ENCODE measurements at places on chromosomes 7 and 10. TPM values are rescaled to one million over a fixed set of nuclear protein-coding genes. Genes with fewer than 3 reads are reported as not detected.

DNA sequence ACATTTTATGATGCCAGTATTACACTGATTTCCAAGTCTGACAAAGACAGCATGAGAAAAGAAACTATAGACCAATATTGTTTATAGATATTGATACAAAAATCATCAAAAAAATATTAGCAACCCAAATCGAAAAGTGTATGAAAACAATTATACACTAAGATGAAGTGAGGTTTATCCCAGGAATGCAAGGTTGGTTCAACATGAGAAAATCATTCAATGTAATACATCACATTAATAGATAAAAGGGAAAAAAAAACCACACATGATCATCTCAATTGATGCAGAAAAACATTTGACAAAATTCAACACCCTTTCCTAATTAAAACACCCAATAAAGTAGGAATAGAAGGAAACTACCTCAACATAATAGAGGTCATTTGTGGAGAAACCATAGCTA lies 153.9 kb downstream of the DNAJC1 start:
- no peak for DNase-seq

GRCh38 chr10:4763513-4763912 lies 62.5 kb upstream of the AKR1E2 start:
- no peak for DNase-seq

Gene ASNS
- total RNA-seq, result 379 TPM

Gene BZW2
- total RNA-seq, result 204 TPM

DNA sequence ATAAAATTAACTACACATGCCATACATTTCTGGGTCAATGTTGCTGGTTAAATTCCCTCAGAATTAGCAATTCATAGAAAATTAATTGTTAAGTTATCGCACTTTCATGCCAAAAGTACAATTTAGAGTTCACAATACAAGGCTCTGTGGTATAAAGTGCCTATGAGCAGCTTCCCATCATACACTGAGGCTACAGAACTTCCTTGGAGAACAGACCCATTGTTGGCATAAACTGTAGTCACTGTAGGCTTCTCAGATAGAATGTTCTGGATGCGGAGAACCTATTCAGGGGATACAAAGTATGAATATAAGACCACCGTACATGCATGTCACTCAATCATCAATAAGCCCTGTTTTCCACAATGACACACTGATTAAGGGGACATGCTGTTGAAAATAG lies 9.0 kb upstream of the PON3 start:
- no peak for DNase-seq

- no peak for DNase-seq
These were observed 47.5 kb downstream of the INHBA start for GRCh38 chr7:41655426-41655825.

- DNase-seq, result no peak
These were observed 37.7 kb downstream of the CAMK2B start for GRCh38 chr7:44287488-44288380.

DNA sequence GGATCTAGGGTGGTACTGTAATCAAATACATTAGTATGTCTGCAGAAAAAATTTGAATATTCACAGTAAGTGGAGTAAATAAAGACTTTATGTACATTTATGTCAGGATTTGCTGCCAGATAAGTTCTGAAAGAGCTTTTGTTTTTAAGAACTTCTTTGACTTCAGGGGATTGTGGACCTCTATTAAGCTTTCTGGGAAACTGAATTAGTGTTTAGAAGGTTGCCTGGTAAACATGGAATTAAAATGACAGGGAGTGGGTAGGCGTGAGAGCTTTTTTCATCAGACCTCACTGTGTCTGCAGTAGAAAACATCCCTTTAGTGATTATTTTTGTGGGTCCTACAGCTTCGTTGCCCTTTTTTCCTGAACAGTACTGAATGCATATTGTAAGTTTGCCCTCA lies 15.7 kb downstream of the SDHAF3 start:
- DNase-seq, result no peak

DNA sequence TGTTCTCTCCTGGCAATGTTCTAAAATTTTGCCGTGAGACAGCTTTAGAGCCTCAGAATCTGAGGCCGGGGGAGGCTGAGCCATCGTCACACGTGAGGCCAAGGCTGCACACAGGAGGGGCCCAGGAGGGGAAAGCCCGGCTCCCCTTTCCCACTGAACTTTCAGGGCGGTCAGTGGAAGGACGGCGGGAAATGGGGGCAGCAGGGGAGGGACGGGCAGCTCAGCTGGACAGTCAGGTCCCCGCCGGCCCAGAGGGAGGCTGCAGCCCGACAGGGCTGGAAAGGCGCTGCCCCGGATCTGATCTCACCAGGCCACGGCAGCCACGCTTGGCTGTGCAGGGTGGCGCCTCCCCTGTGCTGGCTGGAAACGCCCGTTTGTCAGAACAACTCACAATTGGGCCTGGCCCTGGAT lies 43.3 kb upstream of the ADGRA1 start:
- no peak for DNase-seq

GRCh38 chr7:6409944-6410693 lies 37.6 kb downstream of the DAGLB start:
- DNase-seq, result no peak

DNA sequence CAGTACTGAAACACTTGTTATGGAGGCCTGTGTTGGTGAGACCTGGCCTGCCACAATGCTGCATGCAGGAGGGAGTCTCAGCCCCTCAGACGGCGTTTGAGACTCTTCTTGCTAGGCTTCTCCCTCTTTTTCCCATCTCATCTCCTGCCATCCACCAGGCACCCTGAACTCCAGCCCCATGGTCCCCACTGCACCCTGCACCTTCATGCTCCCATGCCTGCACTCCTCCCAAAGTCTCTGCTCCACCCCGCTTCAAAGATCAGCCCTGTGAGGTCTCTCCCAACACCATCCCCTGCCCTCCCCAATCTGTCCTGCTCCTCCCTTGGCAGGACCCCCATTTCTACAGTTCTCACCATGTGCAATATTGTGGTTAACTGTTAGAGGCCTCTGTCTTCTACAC lies 61.7 kb downstream of the VOPP1 start:
- DNase-seq, result no peak

GRCh38 chr7:3561932-3562331 lies 260.9 kb downstream of the SDK1 start:
- DNase-seq, result no peak

Gene TMEM273
- total RNA-seq, result not detected

DNA sequence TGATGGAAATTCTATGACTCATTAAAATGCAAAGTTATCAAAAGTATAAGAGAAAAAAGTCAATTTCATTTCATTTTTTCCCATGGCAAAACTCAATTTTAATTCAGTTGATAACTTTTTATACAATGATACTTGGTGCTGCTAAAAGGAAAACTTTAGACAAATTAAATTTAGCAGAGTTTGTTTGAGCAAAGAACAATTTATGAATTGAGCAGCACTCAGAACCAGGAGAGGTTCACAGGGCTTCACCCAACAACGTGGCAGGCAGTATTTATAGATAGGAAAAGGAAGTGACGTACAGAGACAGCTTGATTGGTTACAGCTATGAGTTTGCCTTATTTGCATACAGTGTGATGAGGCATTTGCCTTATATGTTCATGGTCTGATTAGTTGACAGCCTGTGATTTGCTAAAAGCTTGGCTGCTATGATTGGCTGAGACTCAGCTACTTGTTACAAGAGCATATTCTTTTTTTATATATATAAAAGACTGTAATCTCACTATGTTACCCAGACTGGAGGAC lies 157.2 kb upstream of the CELF2 start:
- no peak for DNase-seq

DNA sequence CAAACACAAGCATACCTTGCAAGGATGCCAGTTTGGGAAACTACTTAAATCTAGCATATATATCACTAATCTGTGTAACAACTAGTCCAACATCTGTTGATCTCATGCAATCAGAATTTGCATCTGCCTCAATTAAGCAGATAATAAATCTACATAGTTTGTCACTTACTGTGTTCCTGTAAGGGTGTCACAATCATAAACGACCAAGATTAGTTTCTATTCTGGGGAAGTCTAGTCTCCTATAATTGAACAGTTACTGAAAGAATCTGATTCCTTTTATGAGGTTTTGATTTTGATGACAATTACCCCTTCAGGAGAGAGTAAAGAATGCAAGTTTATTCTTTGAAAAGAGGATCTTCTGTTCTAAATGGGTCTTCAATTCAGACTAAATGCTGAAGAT lies 85.5 kb upstream of the LRRN3 start:
- DNase-seq, result no peak

GRCh38 chr10:101986624-101986971 lies 69.4 kb downstream of the ARMH3 start:
- no peak for DNase-seq

GRCh38 chr7:102982235-102982634 lies 69.4 kb downstream of the LRRC17 start:
- no peak for DNase-seq

DNA sequence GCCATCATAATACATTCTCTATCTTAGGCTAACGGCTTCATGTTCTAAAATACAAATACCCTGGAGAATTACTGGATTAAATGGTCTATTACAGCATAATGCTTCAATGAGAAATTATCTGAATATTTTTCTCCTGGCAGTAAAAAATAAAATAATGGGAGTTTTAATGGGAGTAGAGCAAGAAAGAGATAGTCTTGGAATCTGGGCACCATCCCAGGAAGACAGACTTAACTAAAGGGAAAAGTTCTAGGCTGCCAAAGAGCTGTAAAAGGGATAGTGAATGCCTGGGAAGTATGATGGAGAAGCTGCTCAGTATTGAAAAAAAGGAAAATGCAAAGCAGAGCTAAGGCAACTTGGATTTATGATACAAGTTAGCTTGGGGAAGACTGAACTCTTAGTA lies 12.1 kb upstream of the SYPL1 start:
- no peak for DNase-seq

DNA sequence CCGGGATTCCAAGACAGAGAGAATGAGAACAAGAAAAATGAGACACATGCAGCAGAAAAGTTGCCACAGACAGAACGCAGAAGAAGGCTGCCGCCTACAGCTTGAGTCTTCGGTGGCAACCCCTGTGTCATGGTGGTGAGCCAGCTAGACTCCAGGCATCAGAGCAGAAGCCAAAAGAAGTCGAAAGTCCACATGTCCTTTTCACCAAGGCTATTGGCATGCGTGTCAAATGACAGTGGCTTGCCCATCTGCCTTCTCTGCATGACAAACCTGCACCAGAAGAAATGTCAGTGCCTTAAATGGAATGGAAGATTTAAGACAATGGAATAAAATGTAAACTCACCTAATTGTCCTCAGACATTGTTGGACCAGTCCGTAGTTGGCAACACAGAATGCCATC lies 93.9 kb upstream of the NPSR1 start:
- no peak for DNase-seq

DNA sequence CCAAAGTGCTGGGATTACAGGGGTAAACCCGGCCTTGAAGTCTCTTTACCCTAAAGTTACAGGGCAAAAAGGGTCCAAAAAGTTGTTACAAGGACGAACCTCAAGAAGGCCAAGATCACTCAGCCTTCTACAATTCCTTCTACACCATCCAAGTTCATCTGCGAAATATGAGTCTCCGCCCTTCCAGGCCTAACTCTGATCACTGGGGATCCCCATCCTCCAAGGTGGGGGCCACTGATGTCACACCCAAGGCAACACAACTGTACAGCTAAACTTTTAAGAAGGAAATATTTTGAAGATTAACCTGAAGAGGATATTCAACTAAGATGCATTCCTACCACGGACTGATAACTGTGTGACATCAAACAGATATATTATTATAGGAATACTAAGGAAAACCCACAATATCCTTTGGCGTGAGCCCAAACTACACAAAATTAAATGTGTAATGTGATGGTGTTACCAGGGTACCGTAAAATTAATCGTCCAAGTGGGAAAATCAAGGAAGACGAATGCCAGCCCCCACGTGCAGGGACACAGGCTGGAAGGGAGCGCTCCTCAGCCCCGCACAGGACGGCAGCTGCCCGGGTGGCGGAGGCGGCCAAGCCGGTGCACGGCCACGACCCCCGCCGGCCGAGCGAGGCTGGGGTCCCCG lies 1.0 kb downstream of the PAXIP1 start:
- DNase-seq, result no peak

Gene EFCAB10
- 3.6 TPM for total RNA-seq

DNA sequence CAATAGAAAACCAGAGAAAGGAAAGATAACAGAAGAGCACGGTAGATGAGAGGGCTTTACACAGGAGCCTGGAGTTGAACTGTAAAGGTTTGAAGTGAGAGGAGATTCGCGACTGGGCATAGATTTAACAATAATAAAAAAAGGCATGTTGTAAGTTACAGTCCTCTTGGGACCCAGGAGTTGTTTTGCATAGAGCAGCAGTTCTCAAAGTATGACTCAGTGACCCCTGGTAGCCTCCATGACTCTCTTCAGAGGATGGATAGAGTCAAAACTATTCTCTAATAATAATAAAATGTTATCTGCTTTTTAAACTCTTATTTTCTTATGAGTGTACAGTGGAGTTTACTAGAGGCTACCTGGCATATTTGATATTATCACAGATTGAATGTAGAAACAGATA lies 262.3 kb downstream of the SORCS3 start:
- no peak for DNase-seq

- no peak for DNase-seq
These were observed 41.4 kb downstream of the CAMK1D start for GRCh38 chr10:12390733-12391132.

GRCh38 chr10:36280890-36281499 lies 638.9 kb upstream of the FZD8 start:
- no peak for DNase-seq

- DNase-seq, result peak; percentile 56
These were observed 6.8 kb downstream of the CYP26A1 start for GRCh38 chr10:93080350-93081046.

- DNase-seq, result no peak
These were observed 11.0 kb downstream of the RPS24 start for GRCh38 chr10:78044699-78045098.

DNA sequence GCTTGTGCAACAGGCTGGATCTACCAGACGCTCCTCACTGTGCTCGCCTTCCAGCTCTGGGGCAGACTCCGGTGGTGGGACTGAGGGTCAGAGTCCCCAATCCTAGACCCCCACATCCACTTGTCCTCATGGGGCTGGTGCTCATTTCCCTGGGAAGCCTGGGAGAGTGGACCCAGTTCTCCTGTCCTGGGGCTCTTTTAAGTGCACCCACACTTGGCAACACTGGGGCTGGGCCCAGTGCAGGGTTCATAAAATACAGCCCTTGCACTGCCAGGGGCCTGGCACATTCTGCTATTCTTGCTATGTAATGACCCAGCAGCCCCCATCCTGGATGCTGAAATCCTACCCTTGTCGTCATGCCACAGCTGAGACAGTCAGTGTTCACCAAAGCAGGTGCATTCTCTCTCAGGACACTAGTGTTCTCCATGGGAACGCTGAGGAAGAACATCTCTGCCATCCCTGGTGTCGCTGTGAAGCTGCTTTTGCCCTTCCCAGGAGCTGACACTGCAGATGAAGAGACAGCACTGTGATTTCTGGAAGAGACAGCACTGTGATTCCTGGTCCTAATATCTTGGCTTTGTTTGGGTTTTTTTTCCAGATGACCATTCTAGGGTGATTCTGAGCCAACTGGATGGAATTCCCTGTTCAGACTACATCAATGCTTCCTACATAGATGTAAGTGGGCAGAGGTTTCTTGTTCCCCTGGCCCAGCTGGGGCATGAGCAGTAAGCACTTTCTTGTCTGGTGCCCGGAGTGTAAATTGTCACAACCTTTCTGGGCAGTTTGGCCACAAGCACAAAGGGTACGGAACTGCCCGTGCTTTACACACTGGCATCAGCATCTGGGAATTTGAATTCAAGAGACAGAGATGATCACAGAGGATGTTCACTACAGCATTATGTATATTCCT lies 65.6 kb downstream of the MKI67 start:
- DNase-seq, result no peak

Gene MOGAT3
- not detected for total RNA-seq

- no peak for DNase-seq
These were observed 321.2 kb downstream of the ZNF479 start for GRCh38 chr7:56811081-56811480.

Data from NCI-H460 (cell line).